ENCODE measurements at places on chromosomes 13 and 19.

- DNase-seq: no peak
Observed at GRCh38 chr19:52322429-52322828, 13.6 kb upstream of the ZNF610 start.

GRCh38 chr13:50812242-50812641 is 31.2 kb downstream of the DLEU7 start:
- no peak for DNase-seq

GRCh38 chr19:48836089-48837017 is at the start of gene HSD17B14:
HSD17B14 (minus strand) TSS chr19:48836491; CDS start chr19:48836411, 80 bp downstream.
- no peak for DNase-seq

DNA sequence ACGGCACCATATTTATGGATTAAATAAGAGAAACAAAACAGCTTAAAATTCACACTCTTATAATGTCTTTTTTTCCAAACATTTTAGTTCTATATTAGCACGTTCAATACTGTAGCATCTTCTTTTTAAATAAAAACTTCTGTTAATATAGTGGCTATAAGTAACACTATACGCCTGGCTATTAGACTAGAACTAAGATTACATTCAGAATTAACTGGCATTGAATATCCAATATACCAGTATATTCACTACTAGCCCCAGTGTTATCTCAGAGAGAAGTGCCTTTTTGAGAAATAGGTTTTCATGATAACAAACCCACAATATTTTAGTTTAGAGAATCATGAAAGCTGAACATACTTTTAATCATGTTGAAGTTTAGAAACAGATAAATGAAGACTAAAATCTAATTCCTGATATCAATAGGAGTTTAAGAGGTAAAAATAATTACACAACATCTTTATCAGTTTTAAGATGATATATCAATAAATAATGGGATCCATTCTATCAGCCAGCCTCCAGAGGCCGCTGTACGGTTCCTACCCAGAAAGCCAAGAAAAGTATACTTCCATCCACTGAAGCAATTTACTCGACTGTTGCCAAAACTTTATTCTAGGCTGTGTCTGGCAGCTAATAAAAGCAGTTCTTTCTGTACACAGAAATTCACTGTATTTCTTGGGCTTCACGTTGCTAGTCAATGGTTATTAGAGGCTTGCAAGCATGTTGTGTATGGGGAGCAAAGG is 1113.4 kb upstream of the MIR17HG start:
- DNase-seq: no peak

DNA sequence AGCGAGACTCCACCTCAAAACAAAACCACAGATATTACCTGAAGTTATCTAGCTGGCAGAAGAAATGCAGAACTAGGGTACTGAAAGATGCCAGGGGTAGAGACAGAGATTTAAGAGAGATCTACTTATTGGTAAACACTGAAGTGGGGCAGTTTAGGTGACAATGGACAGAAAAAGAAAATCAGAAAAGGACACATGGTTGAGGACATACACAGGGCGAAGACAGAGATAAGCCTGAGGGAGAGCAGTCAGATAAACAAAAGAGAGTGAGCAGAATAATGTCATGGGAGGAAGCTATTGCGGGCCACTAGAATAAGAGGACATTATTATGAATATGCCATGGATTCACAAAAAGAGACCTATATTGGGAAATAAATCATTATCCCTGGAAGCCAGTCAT is 3.3 kb downstream of the NEK5 start:
- no peak for DNase-seq

DNA sequence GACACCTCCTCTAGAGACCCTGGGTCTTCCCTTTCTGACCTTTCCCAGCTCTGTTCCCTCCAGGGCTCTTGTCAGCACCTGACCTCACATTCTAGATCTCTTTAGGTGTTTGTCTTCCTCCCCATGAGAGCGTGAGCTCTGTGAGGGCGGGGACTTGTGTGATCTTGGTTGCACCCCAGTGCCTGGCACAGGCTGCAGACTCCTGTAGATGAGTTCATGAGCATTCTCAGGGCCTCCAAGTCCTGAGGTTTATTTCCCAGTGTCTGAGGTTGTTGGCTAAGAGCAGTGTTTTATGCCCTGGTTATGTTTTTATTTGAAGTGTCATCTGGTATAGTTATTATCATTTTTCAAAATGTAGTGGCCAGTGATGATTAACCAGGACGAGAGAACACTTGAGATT is 596 bp downstream of the CEACAM4 start:
- no peak for DNase-seq

DNA sequence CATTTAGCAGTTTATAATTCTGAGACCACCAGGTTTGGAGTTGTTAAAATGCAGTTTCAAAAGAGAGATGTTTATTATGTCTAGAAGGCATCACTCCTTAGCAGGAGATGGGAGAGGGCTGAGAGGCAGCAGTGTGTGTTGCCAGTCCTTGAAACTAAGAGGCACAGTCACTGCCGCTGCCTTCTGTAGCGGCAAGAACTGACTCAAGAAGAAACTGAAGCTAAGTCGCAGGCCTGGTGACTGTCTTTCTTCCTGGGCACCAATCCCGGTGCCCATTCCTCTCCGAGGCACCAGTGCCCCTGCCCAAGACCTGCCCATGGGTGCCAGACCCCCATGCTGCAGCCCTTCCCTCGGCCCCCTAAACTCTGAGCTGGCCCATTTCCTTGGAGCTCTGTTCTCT is 20.1 kb downstream of the N4BP2L1 start:
- DNase-seq: no peak
